ENCODE measurements at places on chromosomes 5 and 9. TPM values are rescaled to one million over a fixed set of nuclear protein-coding genes. Genes with fewer than 3 reads are reported as not detected.

INSL4 gene
- total RNA-seq = 17.0 TPM

UNC5A gene
- total RNA-seq = 0.38 TPM

NR6A1 gene
- total RNA-seq = 1.7 TPM

NMUR2 gene
- 0.09 TPM for total RNA-seq

UGT3A1 gene
- not detected for total RNA-seq

ENTPD8 gene
- 0.24 TPM for total RNA-seq

F2RL2 gene
- 3.8 TPM for total RNA-seq

DPYSL3 gene
- 16.9 TPM for total RNA-seq

REEP5 gene
- 135 TPM for total RNA-seq

CRHBP gene
- total RNA-seq = 0.25 TPM

NTNG2 gene
- total RNA-seq = 1.6 TPM

ADGRV1 gene
- 0.69 TPM for total RNA-seq

TRUB2 gene
- total RNA-seq = 49.8 TPM

DOCK8 gene
- total RNA-seq = 0.23 TPM

SHISAL2B gene
- not detected for total RNA-seq

DMGDH gene
- total RNA-seq = not detected

OR1J2 gene
- total RNA-seq = not detected

SLC28A3 gene
- total RNA-seq = 0.01 TPM

FRRS1L gene
- 0.18 TPM for total RNA-seq

ACER2 gene
- 3.2 TPM for total RNA-seq

GABRA6 gene
- total RNA-seq = not detected

AGXT2 gene
- total RNA-seq = not detected

KLF9 gene
- 0.81 TPM for total RNA-seq

IL9 gene
- not detected for total RNA-seq

TDRD7 gene
- total RNA-seq = 12.3 TPM

FRMD3 gene
- total RNA-seq = 2.9 TPM

SPATA31E1 gene
- total RNA-seq = 0.03 TPM

WDR38 gene
- not detected for total RNA-seq

MAST4 gene
- 1.6 TPM for total RNA-seq

PALM2AKAP2 gene
- total RNA-seq = 0.06 TPM

TPPP gene
- total RNA-seq = 6.4 TPM

FKBP15 gene
- 17.1 TPM for total RNA-seq

AOPEP gene
- 162 TPM for total RNA-seq

ANKRD31 gene
- 0.03 TPM for total RNA-seq

SEMA5A gene
- not detected for total RNA-seq

ADAMTS16 gene
- 1.9 TPM for total RNA-seq

BTNL3 gene
- total RNA-seq = not detected

AK8 gene
- total RNA-seq = 1.4 TPM

SAXO1 gene
- not detected for total RNA-seq

OSMR gene
- total RNA-seq = 72.5 TPM

OTULINL gene
- 6.1 TPM for total RNA-seq

All from A549 treated with CORT108297 at 1 μM for 4 hours (cell line).